ENCODE measurements at places on chromosomes 5 and 9.

GRCh38 chr5:77669677-77670076, 31.2 kb upstream of the OTP start:
- no peak for DNase-seq

DNA sequence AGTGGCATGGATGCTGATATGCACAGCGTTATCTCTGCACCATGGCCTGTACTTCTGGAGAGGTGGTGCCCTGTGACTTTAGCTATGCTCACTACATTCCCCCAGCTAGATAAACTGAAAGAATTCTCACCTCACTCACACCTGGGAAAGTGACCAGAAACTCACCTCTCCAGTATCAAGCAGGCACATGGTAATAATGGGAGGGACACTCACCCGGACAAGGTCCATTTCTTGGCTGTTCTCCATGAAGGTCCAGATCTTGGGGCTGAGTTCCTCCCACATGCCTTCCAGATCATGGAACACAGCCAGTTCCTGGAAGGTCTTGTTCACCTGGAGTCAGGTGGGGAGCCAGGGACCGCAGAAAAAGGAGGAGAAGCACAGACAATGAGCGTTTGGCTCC, 72.8 kb downstream of the NIPSNAP3B start:
- DNase-seq = no peak

- DNase-seq = no peak
These were observed 937 bp downstream of the TMOD1 start for GRCh38 chr9:97502222-97502983.

DNA sequence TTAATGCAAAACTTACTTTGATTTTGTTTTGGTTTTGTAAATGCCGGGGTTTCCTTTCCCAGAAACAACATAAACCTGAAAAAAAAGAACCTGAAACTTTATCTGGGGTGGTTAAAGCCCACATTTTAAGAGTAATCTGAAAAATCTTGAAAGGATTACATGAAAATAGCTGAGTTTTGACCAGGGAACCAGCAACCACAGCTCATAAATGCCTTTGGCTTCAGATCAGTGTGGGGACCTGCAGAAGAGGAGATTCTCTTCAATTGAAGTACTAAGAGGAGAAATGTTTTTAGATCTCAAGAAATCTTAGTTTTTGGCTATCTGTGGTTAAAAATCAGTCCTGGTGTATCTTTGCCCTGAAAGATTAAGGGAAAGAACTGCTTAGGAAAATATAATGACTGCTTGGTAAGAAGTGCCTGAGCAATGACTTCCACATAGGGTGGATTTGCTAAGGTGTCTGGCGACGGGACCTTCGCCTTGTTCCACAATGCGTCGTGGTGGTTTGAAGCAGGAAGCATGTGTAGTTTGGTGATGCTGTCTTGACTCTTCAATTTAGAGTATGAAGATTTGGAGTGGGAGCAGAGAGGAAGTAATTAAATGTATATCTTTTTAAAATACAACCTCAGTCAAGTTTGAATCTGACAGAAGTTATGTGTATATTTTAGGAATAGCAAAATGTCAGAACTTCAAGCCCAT, 186.5 kb downstream of the MAN2A1 start:
- no peak for DNase-seq

DNA sequence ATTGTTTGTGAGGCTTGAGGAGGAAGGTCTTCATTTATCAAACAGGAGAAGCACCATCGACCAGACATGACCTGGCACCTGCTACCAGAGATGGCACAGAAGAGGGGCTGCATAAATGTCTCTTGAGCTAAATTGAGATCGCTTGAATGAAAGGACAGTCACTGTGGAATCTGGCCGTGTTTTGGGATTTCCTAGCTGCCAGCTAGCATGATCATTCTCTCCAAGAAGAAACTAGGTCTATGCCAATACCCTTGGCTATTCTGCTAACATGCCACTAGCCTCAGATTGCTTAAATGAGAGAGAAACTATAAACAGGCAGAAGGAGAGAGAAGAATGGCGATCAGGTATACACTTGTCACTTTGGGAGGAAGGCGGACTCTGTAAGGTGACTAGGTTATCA, 249.3 kb downstream of the CRB2 start:
- DNase-seq = no peak

DNA sequence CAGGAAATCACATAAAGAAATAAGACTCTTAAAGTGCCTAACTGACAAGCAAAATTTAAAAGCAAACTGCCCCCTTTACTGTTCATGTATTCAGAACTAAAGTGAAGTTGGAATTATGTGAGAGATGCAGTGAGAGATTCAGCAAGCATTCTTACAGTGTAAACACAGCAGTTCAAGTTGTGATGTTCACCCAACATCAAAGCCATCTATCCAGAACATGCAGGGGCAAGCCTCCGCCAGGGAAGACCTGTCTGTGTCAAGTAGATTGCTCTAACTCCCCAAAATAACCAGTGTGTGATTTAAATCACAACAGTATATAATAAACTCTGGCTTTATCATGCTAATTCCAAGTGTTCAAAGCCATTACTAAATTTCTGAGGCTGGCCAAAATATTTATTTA, 233.3 kb downstream of the BNC2 start:
- no peak for DNase-seq

GRCh38 chr9:93091453-93092081, 4.5 kb upstream of the CARD19 start:
- DNase-seq = peak; percentile 39

DNA sequence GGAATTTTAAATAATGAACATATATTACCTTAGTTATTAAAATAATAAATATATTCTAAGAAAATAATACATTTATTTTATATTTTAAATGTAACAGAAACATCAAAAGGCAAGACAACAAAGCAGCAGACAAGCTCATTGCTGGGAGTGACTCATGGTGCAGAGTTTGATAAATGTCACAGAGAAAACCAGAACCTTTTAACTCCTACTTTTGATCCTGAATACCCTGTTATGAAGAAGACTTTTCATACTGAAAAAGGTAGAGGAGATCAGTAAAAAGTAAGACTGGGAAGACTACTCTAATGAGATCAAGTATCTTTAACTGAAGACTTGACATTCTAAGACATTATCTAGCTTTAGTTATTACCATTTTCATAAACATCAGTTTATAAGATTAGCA, 99.0 kb upstream of the GNA14 start:
- DNase-seq = no peak

DNA sequence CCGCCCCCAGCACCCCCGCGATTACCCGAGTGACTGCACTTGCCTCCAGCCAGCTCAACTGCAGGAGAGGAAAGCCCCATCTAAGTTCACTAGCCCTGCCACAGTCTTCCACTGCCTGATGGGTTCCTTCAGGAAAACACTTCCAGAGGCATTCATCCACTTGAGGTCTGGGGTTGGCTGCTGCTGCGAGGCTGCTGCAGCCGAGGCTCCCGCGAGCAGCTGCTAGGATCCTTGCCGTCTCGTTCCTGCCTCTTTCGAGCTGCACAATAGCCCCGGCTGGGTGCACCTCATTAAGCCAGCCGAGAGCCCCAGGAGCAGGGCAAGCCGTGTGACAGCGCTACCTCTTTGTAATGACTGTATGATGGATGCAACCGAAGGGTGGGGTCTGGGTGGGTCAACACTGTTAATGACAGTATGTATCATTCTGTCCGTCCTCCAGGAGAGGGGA, 24.2 kb upstream of the ELAVL2 start:
- DNase-seq = no peak

DNA sequence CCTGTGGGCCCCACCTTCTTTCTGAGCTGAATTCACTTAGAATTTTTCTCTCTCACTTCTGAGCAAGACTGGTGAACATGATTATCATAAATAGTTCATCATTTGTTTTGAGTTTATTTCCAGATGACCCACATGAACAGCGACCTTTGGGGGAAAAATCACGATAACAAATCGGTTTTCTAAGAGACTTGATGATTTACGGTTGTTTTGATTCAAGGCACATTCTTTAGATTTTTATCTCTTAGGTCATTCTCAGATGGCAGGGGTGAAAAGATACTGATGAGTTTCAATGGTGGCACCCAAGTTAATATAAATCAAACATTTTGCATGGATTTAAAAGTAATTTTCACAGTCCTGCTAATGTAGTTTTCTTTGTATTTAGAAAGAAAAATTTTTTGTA, 95.1 kb downstream of the DMXL1 start:
- no peak for DNase-seq

DNA sequence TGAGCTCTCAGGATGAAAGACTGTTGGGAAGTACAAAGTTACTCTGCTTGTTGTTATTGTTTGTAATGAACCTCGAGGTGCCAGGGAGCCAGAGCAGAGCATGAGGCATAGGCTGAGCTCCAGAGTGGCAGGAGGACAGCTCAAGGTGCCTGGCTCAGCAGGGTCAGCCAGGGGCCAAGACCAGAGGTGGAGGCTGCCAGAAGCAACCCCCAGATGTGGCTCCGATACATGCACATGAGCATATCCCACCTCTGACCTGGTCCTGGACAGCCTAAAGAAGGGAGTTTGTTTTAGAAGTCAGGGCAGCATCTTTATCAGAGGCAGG, 105.6 kb downstream of the PSD2 start:
- DNase-seq = no peak

- DNase-seq = no peak
These were observed 194.1 kb downstream of the AOPEP start for GRCh38 chr9:94920420-94921091.

GRCh38 chr5:140568443-140569063, 3.9 kb downstream of the SLC35A4 start:
- no peak for DNase-seq

DNA sequence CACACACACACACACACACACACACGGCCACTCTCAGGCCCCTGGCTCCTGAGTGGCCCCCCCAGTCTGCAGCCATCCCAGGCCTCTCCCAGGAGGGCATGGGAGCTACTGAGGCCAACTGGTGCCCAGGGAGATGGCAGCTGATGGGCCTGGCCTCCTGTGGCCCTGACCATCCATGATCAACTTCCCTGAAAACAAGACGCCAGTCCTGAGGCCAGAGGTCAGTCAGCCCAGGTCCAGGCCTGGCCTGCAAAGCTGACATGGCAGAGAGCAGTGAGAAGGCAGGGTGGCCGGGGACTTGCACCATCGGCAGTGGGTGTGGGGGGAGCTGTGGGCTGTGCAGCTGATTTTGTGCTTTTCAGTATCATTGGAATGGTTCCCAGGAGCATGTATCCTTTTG, 47.0 kb downstream of the SARDH start:
- no peak for DNase-seq

DNA sequence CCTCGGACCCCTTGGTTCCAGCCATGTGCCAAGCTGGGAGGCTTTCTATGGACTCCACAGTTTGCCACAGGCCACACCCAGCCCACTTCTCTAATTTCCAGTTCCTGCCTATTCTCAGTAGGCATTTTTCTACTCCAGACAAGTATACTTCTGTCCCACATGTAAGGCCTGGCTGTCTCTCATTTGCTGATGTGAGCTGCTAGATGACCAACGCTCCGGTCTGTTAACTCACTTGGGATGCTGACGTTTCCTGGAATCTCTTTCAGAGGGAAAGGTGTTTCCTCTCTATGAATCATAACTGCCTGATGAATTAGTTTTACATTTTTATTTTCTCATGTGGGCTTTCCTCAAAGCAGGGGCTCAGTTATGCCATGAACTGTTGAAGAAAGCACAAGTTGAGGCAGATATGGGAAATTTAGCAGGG, 36.3 kb downstream of the ERGIC1 start:
- DNase-seq = no peak

DNA sequence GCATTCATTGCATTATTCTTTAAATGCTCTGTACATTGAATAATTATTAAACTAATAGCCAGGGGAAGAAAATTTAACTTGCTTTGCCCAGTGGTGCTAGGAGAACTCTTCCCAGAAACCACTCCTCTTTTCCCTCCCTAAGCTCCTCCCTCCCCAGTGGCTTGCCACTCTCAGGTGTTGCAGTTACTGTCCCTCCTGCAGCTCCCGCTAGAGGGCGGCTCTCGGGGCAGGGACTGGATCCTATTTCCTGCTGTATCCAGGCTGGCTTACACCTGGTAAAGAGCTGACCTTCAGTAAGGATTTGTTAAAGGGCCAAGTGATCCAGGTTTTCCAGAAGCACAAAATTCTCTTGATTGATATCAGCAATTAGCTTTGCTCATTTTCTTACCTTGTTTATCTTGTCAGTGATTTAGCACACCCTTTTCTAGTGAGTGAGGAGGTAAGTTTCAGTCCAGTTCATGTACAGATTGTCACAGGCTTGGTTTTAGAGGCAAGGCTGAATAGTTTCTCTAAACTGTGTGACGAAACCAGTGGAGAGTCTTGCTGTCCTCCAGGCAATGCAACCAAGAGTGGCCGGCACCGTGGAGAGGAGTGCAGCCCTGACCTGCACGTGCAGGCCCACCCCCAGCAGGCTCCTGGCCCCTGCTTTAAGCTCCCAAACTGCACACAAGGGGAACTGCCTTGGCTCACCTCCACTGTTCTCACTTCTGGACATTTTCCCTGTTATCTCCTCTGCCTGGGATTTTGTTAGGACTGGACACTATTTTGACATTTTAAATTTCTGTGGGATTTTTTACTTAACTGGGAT, 423.8 kb downstream of the SPOCK1 start:
- DNase-seq = no peak

DNA sequence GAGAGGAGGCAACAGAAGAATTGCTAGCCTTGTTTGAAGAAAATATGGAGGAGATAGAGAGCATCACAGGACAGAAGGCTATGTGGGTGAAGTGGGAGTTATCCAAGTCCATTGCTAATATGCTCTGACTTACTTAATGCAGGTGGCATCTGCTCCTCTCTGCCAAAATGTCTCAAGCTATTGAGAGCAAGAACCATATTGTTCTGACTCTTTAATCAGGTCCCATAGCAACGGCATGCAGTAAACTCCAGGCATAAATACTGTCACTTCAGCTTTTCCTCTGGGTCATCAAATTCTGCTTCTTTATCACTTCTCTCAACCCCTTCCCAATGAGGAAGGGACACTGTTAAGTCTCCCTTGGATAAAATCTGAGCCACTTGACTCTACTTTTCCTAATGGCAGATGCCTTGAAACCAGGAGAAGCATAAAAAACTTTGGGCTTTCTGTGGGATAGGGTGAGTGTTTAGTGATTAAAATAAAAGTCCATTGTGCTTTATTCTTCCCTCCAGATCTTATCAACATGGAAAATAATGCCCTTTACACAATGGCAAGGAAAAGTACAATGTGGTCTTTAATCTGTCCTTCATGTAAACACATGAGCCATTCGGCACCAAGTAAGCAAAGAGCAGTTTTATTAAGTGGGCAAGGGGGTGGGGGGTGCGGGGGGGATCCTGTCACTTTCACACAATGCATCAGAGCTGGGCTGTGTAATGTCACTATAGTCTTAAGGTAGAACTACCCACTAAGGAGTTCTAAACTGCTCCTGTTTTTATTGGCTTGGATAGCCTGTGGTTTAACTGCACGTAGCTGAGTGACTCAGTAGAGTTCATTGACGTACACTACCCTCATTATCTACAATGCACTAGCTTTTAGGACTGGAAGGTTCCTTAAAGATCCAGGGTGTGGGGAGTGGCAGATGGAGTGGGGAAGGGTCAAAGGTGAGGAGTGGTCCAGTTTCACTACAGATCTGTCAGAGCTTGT, 71.0 kb upstream of the TARS1 start:
- no peak for DNase-seq
